BE2C (cell line): ENCODE measurements at places on chromosomes 12 and 14.

DNA sequence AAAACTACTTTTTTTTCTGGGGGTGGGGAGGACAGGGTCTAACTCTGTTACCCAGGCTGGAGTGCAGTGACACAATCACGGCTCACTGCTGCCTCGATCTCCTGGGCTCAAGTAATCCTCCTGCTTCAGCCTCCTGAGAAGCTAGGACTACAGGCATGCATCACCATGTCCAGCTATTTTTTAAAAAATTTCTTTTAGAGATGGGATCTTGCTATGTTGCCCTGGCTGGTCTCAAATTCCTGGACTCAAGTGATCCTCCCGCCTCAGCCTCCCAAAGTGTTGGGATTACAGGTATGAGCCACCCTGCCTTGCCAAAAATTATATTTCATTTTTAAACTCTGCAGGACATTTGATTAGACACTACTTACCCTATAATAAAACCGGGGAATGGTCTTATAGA lies 5.5 kb downstream of the PPP2R3C start:
- no peak for DNase-seq

DNA sequence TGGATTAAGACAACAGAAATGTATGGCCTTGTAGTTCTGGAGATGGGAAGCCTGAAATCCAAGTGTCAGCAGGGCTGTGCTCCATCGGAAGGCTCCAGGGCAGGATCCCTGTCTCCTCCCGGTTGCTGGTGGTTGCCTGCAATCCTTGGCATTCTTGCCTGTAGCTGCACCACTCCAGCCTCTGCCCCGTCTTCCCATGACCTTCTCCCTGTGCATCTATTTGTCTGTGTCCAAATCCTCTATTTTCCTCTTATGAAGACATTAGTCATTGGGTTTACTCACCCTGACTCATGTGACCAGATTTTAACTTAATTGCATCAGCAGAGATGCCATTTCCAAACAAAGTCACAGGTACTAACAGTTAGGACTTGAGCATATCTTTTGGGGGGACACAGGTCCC lies 15.1 kb downstream of the TUNAR start:
- DNase-seq, result no peak

DNA sequence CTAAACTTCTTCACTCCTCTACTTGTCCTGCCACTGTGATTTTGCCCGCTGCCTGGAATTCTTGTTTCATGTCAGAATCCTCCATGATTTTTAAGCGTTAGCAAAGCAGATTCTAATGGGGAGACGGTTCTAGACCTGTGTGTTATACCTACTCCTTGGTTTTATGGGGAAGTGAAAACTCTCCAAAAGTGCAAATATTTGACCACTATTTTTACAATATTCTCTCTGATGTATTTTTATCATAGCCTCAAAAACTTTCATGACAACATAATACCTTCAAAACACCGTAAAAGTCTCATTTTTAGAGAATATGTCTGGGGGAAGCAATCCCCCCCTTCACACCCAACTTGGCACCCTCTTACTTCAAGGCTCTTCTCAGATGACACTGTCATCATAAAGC lies 12.9 kb upstream of the KRAS start:
- no peak for DNase-seq

- DNase-seq, result peak; percentile 92
Observed at GRCh38 chr12:569803-570434, 93.3 kb downstream of the NINJ2 start.

GRCh38 chr14:24093207-24093900 lies 757 bp upstream of the PCK2 start:
- DNase-seq, result no peak

- DNase-seq, result no peak
Observed at GRCh38 chr12:3134126-3134525, 56.9 kb downstream of the TSPAN9 start.

DNA sequence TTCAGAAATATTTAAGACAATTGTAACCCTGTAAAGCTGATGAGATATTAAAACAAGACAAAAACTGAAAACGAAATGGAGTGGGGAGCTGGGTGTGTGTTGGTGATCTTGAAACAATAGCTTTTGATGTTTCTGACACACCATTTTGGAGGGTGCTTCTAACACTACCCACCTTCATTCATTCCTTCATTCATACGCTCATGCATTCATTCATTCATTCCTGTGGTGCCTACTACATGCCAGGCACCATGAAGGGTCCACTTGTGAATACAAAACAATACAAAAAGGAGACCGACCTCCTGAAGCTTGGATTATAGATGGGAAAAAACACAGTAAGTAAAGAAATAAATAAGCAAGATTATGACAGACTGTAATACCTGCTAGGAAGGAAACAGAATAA lies 60.5 kb downstream of the FOXN3 start:
- DNase-seq, result no peak

DNA sequence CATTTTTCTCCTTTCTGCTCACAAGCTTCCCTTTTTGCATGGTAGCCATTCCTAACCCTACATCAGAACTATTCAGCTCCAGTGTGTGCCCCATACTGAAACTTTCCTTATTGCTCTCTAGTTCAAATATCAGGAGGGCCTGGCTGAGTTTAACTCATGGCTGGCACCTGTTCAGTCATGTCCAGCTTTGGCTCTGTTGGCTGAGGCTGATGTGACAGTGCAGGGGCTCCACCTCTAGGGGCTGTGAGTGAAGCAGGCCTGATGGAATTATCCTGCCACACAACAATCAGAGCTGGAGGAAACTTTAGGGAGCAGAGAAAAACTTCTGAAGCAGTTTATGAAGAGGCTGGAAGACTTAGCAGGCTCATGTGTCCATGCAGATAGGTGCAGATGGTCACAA lies 8.5 kb downstream of the COQ6 start:
- DNase-seq, result no peak

GRCh38 chr12:46222636-46223035 lies 46.2 kb downstream of the SLC38A1 start:
- DNase-seq, result no peak

DNA sequence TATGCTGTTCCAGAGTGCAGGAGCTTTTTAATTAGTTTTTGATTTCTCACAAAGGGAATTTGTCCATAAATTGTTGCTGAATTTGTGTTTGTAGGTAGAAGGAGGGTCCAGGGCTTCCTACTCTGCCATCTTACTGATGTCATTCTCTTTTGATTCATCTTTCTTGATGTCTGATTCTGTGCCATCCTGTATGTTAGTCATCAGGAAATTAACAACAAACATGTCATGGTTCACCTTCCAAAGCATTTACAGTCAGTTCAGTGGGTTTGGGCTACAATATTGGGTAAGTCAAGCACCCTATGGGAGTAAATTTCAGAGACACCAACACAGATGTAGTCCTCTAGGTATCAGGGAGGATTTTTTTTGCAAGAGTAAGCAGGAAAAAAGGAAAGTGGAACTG lies 135.2 kb upstream of the SLC38A2 start:
- no peak for DNase-seq

- no peak for DNase-seq
Observed at GRCh38 chr14:69880044-69880487, 850 bp downstream of the SMOC1 start.

DNA sequence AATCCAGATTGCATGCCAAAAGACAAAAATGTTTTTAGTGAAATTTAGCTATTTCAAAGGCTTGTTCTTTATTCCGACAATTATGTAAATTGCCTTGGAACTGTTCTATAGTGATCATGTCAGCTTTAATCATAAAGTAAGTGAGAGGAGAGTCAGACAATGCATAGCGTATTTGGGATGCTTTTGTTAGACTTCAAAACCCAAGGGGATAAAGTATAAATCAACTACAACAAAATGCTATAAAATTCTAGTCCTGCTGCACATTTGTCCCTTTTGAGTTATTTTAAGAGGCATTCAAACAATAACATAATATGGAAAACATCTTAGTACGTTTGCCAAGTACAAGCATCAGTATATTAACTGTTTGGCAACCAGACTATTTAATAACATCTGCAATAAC lies 11.3 kb downstream of the RTRAF start:
- DNase-seq, result no peak

DNA sequence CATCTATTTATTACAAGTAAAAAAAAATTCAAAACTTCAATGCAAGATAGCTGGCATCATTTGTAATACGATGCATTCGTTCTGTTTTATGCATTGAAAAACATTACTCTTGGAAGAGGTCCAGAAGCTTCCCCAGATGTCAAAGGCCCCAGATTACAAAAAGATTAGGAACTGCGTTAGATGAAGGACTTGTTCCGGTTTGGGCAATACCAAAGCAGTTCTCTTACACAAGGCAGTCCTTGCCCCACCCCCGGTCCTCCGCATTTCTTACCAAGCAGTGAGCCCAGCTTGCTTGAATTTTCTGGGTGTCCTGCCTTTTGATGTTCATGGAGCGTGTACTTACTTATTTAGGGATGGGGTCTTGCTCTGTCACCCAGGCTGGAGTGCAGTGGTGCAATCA lies 4.8 kb upstream of the HVCN1 start:
- no peak for DNase-seq

DNA sequence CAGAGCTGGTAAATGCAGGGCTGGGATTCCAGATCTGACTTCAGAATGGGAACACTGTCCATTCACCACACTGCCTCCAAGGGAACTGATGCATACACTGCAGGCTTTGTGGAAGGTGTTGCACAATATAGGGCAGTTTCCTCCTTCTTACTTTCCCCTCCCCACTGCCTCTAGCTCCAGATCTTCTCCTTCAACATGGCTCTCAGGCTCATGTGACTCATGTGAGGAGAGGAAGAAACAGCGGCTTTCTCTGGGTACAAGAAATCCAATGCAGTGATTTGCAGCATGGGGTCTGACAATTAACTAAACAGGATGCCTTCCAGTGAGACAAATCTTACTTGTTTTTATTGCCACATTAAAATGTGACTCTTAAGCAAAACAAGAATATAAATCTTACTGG lies 447.6 kb upstream of the CCDC196 start:
- no peak for DNase-seq

- no peak for DNase-seq
Observed at GRCh38 chr14:24232645-24233537, at the start of gene GMPR2. TSS of gene GMPR2 (plus strand) at chr14:24232929. CDS start at chr14:24233254, 325 bp downstream.

- no peak for DNase-seq
Observed at GRCh38 chr12:46380022-46380796, 7.6 kb upstream of the SLC38A2 start.

GRCh38 chr14:74832849-74833248 lies 43.1 kb downstream of the PROX2 start:
- no peak for DNase-seq

DNA sequence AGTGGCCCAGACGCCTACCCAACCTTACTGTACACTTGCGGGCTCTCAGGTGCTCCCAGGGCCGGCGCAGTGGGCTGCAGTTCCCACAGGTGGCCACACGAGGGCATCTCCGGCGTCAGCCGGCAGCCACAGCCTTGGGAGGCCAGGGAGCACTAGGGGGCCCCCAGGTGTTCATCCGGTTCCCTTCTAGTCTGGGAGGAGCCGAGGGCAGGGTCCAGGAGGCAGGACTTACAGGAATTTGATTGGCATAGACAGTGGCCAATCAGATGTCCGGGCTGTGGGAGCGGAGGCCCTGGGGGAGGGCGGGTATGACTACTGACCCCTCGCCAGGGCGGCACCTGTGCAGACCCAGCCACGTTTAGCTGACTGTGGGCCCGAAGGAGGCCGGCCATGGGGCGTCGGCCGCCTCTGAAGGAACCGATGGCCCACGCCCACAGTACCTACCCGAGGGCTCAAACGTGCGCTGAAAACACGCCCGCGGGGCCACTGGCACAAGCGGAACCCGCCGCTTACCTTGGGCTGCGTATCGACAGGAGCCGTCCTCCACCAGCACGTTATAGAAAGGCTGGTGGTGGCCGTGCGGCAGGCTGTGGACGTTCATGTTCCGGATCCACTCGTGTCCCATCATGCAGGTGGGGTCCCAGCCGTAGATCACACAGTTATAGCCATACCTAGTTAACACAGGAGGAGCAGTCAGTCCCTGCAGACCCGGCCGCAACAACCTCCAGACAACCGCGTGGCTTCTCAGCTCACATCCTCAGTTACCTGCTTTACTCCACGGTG lies 34.8 kb downstream of the FBXO21 start:
- peak; percentile 64 for DNase-seq

DNA sequence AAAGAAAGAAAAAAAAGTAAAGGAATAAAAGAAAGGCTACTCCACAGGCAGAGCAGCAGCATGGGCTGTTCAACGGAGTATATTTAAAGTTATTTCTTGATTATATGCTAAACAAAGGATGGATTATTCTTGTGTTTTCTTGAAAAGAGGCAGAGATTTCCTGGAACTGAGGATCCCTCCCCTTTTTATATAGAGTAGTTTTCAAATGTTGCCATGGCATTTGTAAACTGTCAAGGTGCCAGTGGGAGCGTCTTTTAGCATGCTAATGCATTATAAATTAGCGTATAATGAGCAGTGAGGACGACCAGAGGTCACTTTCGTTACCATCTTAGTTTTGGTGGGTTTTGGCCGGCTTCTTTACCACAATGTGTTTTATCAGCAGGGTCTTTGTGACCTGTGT lies 383.0 kb downstream of the PCNX1 start:
- DNase-seq, result no peak

GRCh38 chr12:26135010-26135420 lies 10.2 kb upstream of the BHLHE41 start:
- DNase-seq, result no peak

DNA sequence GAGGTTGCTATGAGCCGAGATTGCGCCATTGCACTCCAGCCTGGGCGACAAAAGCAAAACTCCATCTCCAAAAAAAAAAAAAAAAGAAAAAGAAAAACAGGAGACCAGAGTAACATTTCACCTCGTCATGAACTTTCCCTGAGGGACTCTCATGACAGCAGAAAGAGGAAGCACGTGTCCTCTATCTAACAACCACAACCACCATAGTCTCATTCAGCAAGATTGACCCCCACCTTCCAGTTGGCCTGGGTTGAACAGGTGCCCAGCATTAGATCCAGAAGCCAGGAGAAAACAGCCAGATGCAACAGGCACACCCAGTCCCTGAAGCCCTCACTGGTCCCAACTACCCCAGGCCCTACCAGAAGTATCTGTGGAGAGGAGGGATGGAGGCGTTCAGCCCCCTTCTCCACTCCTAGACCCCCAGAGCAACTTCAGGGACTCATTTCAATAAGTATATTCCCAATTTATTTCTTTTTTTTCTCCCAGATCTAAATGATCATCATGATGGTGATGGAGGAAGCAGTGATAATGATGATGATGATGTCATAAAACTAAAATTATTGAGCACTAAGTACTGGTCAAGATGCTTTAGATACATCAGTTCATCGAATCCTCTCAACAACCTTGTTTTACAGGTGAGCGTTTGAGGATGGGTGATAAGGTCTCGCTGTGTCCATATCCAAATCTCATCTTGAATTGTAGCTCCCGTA lies 235.0 kb downstream of the EFCAB11 start:
- no peak for DNase-seq

DNA sequence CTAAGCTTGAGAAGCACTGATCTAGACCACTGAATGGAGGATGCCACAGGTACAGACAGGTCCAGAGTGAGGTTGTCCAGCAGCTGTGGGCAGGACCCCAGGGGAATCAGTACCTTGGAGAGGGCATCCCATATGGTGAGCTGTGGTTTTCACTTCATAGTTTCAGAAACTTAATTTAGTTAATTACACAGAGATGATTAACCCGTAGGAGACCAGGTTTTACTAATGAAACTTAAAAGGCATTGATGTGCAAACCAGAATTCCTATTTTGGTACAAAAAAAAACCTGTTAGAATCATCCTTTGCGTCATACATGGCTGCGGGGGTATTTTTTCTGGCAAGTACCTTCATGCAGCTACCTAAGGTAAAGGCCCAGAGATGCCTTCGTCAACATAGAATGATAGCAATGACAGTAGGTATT lies 159.3 kb downstream of the DACT1 start:
- no peak for DNase-seq

- peak; percentile 64 for DNase-seq
Observed at GRCh38 chr12:12788675-12789368, 3.4 kb downstream of the APOLD1 start.

- peak; percentile 73 for DNase-seq
Observed at GRCh38 chr14:93788543-93789227, 400 bp upstream of the PRIMA1 start.
